Activated CD4-positive, alpha-beta T cell treated with anti-CD3 and anti-CD28 coated beads, Interleukin-2, amount 10 ng/mL, durations not matched to agents 7 days and 5 days (primary cell): ENCODE measurements at places on chromosomes 7 and 10.

- DNase-seq: no peak
Observed at GRCh38 chr7:27080844-27081436, 14.9 kb downstream of the HOXA1 start.

DNA sequence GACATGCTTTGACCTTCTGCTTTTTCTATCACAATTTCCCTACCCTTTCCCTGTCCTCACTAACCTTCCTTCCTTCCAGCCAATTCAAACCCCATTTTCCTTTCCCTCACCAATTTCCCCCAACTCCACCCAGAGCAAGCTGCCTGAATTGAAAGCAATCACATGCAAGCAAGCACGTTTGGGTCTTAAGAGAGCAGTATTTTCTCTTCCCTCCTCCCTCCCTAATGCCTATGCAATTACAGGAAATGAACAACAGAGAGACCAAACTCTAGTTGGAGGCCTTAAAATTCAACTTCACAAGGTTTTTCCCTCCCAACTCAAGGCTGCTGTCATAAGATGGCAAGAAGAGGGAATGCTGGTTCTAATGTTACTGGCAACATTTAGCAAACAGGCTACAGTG, 117.2 kb downstream of the MYOF start:
- no peak for DNase-seq

DNA sequence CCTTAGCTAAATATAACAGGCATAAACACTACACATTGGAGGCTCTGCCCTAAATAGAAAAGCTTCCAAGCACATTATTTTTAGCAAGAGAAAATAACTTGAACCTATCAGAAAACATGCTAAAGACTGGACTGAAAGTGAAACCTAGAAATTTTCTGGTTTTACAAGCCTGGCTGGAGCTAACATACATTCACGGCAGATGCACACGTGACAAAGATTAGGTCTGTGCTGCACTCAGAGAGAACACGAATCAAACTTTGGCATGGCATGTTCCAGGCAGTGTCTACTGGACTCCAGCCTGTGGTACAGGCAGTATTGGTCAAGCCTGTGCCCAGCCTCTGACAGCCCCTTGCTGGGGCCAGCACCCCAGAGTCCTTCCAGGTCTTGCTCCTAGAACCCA, 94.1 kb upstream of the PCBD1 start:
- peak; percentile 22 for DNase-seq

DNA sequence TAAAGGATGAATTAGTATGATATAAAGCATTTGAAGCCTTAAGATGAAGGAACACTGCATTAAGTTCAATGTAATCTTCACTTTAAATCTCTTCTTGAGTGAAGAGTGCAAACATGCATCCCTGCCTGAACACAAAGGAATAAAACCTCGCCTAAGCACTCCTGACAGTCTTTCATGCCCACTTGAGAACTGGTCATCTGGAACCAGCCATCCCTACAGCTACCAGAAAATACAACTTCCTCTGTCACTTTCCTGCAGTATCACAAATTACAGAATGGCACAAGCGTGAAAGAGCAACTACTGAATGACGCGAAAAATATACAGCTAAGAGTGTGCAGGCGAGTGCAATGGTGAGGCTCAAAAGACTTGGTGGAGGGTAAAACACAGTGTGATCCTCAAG, 1079.9 kb downstream of the CNTNAP2 start:
- DNase-seq: no peak

DNA sequence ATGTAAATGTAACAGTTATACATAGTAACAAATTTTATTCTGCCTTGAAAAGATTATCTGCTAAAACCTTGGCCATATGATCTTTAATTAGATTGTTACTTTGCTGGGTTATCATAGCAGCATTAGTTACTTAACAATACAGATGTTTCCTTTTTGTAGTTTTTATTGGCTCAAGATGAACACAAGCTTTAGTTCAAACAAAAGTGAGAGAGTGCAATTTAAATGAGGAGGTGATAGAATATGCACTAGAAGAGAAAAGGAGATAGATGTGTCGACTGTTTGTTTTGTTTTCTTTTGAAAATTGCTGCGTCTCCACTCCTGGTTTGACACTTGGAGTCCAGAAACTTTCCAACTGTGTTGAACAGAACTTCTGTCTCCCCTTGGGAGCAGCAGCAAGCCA, 91.4 kb upstream of the CAV2 start:
- no peak for DNase-seq

- no peak for DNase-seq
Observed at GRCh38 chr7:98703916-98704315, 86.8 kb downstream of the NPTX2 start.

- no peak for DNase-seq
Observed at GRCh38 chr7:128100225-128100948, 69.2 kb upstream of the LRRC4 start.

- DNase-seq: no peak
Observed at GRCh38 chr10:128622706-128623105, 496.5 kb upstream of the MKI67 start.

- no peak for DNase-seq
Observed at GRCh38 chr7:102111061-102112041, 175.3 kb upstream of the SH2B2 start.

DNA sequence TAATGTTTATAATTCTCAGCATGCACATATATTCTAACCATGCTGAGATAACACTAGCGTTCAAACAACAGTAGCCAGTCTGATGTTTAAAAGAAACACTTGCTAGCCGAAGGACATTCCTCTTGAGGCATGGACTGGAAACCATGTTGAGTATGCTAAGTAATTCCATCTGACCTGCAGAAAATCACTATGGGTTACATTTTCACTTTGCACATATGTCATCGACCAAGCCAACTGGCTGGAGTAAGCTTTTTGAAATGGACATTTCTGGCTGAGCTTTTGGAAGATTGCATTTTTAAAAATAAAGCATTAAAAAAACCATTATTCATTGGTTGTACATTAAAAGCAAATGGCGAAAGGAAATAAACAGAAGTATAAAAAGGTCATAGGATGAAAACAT, 88.2 kb downstream of the BBS9 start:
- no peak for DNase-seq

- DNase-seq: no peak
Observed at GRCh38 chr10:47237316-47238260, 62.4 kb upstream of the GDF10 start.

DNA sequence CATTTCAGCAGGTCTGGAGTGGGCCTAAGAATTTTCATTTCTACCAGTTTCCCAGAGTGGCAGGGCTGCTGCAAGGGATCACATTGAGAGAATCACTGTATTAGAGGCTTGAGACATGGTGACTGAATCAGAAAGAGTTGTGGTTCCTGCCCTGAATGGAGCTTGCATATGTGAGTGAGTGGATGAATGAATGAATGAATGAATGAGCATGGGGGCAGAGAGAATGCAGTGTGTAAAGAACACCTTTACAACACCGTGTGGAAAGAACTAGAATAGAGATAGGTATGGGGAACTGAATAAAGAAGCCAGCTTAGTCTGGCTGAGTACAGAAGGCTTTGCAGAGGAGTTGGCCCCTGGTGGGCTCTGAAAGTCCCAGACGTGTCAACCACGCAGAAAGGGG, 142.8 kb upstream of the AGK start:
- no peak for DNase-seq

GRCh38 chr10:15245530-15245929, 77.0 kb upstream of the NMT2 start:
- DNase-seq: no peak

DNA sequence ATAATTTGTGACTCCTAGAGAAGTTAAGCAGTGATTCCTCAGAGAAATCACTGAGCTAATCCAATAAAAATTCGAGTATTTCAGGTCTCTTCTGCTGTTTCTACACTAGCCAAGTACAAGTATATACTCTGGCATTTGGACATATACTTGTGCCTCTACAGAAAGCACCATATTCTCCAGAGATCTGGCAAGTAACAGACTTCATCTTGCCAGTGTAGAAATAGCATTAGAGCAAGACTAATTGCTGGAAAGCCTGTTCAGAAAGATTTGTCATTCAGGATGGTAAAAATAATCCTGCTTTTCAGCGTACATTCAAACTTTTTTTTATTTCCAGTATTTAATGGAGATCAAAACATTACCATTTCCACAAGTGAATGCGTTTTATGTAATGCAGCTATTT, 410.8 kb upstream of the ETV1 start:
- DNase-seq: no peak

DNA sequence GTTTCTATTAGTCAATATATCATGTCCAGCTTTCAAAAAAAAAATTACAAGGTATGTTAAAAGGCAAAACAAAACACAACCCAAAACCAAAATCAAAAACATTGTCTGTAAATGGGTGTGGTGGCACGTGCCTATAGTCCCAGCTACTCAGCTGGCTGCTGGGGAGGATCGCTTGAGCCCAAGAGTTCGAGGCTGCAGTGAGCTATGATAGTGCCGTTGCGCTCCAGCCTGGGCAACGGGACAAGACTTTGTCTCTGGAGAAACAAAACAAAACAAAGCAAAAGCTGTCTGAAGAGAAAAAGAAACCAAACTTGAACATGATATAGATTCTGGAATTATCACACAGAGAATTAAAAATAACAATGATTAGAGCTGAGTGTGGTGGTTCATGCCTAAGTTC, 10.3 kb upstream of the CPA5 start:
- no peak for DNase-seq
